K562 (cell line): ENCODE measurements at places on chromosomes 3 and 15.

- no peak for DNase-seq
Observed at GRCh38 chr3:15815696-15816095, 17.9 kb upstream of the ANKRD28 start.

GRCh38 chr3:155386919-155387318, 93.4 kb upstream of the STRIT1 start:
- DNase-seq: no peak

- peak; percentile 56 for DNase-seq
Observed at GRCh38 chr15:75454471-75455378, 3.2 kb upstream of the SIN3A start.

- no peak for DNase-seq
Observed at GRCh38 chr3:4907643-4908432, 71.4 kb upstream of the BHLHE40 start.

DNA sequence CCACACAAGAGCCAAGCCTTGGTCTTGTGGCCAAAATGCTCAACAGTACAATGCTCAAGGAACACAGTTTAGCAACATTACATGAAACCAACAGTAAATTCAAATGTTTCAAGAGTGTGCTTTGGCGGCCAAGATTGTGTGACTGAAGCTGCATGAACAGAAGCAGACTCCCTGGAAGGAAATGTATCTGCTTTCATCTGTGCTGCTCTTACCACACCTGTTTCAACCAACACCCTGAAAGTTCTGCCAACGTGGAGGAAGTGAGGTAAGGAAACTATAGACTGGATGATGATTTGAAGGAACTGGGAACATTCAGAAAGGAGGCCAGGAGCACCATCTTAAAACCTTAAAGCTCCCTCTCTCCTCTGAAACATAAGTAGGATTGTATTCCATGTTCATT, 55.7 kb downstream of the MB21D2 start:
- DNase-seq: no peak

DNA sequence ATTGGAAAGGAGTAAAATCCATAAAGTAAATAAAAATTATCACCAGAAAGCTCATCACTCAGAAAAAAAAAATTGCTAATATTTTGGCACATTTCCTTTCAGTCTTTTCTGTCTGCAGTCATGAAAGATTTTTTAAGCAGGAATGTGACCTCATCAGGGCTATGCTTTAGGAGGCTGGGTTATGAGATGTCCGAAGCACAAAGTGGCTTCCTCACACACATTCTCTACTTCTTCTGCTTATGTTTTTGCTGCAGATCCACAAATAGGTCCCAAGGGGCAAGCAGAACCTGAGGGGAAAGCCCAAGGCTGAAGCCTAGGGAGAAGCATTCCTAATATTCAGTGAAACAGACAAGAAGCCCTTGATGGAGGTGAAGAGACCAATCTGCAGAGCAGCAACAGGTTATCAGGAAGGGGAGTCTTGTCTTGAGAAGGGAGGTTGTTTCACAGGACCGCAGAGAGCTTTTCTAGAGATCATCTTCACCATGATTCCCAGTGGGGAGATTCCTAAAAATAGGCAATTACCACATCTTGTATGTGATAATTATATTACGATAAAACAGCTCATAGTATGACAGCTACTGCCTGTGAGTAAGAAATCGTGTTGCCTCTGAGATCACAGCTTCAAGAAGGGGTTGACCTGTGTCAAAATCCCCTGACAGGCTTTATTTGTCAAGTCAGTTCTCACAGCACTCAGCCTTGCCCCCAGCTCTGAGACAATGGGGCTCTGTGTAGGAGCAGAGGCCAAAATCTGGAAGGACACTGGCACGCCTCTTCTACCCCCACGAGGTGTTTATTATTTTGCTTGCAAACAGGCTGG, 60.5 kb downstream of the IGF2BP2 start:
- no peak for DNase-seq

GRCh38 chr15:61916104-61916503, 144.1 kb downstream of the VPS13C start:
- DNase-seq: no peak

DNA sequence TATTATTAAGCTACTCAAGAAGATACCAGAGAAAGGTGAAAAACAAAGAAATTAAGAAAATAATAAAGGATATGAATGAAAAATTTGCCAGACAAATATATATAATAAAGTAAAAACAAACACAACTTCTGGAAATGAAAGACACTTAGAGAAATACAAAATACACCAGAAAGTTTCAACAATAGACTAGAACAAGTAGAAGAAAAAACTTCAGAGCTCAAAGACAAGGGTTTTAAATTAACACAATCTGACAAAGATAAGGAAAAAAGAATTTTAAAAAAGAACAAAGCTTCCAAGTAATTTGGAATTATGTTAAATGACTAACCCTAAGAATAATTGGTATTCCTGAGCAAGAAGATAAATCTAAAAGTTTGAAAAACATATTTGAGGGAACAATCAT, 135.3 kb downstream of the PLCH1 start:
- no peak for DNase-seq

DNA sequence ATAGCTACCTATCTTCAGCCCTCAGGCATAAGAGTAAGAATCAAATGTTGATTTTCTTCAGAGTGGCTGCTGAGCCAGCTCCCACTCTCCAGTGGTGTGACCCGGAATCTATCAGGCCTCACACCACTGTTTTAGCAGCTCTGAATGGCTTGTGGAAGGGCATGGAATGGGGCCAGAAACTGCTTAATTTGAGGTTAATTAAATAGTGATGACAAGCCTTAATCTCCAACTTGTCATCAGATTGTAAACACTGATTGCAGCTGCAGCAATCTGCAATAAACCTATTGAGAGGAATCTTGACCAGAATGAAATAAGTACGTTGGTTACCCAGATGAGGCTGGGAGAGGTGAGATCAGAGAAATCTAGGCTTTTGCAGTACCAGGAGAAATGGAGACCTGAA, 317.4 kb downstream of the FHIT start:
- DNase-seq: no peak

- DNase-seq: no peak
Observed at GRCh38 chr3:9875448-9875847, 4.6 kb downstream of the CIDEC start.

DNA sequence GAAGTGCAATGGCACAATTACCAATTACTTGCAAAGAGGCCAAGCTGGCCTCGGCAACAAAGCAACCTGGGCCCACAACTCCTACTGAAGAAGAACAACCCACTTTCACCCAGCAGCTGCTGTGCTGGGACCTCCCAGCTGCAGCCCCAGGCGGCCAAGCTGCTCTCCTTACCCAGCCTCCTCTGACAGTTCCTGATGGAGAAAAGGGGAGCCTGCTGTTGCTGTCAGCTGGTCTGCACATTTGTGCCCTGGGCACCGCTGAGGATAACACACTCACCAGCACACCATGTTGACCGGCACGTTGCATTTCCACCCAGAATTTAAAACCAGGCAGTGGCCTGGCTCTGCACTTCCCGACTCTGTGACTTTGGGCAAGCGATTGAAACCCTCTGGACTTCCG, 33.6 kb downstream of the SSUH2 start:
- no peak for DNase-seq

DNA sequence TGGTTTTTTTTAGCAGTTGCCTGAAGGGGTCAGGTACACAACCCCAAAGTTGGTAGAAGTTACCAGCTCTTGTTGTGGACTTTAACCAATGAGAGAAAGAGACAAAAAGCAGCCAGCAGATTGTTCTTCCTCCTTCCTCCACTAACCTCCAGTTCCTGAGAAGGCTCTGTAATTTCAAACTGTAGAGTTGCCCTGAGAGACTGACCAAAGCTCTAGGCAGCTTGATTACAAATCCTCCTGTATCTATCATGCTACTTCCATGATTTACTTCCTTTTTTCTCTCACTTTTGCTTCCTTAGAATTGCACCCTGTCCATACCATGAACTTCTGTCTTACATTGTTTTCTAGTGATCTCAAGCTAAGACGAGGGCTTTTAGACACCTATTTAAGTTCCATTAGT, 29.2 kb downstream of the NSUN3 start:
- DNase-seq: no peak
